ENCODE measurements at places on chromosomes 1 and 21.

- no peak for DNase-seq
Measured at GRCh38 chr1:229108598-229109201, 162.2 kb upstream of the RAB4A start.

DNA sequence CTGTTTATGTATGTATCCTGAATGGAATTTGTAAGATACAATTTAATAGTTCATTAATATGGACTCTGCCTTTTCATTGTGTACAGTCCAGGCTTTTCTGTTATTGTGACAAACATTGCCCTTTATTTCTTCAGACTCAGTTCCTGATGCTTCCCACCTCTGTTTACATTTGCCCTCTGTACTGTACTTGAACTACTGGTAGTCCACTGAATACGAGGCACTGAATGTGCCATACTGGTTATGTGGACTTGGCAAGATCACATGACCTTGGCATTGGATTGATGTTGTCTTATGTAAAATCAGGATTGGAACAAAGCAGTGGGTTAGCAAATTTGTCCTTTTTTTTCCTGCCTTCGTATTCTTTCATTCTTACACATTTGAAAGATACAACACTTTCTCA lies 27.8 kb downstream of the RALGPS2 start:
- no peak for DNase-seq

DNA sequence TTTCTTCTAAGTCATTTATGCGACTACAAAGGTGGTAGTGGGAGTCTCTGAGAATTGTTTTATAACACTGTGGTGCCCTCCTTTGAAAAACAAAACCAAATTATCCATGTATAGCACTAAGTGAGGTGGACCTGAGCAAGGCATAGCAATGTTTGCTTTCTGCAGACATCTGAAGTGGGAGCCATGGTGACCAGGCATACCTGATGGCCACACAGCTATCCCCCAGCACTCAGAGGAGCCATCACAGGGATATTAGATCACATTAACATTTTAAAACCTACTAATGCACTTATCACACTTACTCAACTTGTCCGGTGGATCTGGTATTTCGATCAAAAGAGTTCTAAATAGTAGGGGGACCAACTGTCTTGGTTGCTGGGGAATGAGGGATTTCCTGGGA lies 24.8 kb upstream of the AVPR1B start:
- no peak for DNase-seq

GRCh38 chr1:177413982-177414596 lies 243.3 kb downstream of the BRINP2 start:
- DNase-seq, result no peak

DNA sequence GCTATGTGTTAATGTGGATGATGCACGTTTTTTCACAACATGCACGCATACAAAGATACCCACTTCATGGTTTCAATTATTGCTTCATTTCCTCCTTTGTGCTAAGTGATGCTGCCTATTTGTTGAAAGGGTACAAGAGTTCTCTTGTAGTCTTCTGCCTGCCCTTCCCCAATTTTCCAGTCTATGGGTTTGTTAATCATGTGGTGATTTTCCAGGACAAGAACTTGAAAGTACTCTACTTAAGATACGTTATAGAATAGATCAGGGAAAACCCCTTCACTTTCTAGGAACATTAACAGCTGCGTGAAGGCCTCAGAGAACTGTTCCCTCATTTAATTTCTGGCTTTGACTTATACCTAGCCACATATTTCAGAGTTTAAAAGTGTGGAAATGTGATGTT lies 52.1 kb upstream of the SLC44A3 start:
- DNase-seq, result no peak

GRCh38 chr1:15740924-15741850 lies 1.1 kb upstream of the TMEM82 start:
- DNase-seq, result peak; percentile 77

GRCh38 chr1:108199201-108199691 lies 897 bp downstream of the SLC25A24 start:
- no peak for DNase-seq

DNA sequence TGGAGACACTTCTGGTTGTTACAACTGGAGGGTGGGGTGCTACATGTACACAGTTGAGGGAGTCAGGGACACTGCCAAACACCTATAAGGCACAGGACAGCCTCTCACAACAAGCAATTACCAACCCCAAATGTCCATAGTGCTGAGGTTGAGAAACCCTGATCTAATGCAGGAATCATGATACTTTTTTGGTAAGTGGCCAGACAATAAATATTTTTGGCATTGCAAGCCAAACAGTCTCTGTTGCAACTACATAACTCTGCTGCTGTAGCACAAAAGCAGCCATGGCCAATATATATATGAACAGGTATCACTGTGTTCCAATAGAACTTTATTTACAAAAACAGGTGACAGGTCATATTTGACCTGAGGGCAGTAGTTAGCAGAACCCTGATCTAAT lies 177.5 kb downstream of the ASTN1 start:
- no peak for DNase-seq

DNA sequence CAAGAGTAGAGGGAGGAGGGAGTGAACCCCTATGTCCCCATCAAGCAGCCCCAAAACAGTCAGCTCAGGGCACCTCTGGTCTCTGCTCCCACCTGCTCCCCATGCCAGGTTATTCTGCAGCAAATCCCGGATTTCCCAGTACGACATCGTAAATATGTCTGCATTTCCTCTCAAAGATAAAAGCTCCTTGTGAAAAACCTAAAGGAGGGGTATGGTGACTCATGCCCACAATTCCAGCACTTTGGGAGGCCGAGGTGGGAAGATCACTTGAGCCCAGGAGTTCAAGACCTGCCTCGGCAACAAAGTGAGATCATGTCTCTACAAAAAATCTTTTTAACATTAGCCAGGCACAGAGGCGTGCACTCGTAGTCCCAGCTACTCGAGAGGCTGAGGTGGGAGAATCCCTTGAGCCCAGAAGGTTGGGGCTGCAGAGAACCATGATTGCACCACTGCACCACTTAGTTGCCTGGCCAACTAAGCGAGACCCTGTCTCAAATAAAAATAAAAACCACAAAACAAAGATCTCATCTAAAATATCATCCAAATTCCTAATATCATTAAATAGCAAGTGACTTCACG lies 7.1 kb downstream of the ACOT7 start:
- no peak for DNase-seq

- no peak for DNase-seq
Measured at GRCh38 chr1:53821380-53821779, 16.7 kb downstream of the NDC1 start.

GRCh38 chr1:169260478-169261151 lies 107.0 kb downstream of the NME7 start:
- DNase-seq, result no peak

DNA sequence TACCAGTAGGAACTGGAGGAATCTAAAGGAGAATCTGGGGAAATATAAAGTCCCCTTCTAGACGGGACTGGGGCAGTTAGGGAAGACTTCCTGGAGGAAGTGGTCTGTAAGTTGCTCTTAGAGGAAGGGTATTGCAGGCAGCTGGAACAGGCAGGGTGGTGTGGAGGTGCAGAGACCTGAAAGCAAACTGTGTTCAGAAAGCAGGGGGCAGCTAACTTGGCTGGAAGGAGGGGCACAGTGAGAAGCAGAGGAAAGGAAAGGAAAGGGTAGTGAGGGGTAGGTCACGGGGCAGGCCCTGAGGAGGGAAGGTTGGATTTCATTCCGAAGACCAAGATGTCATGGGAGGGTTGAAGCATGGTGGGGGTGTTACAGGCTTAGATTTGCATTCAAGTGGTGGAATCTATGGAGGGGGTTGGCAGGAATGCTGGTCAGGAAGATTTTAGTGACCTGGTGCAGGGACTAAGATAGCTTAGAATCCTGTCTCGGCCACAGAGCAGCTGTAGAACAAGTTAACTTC lies 240.7 kb downstream of the FOXD2 start:
- DNase-seq, result no peak

DNA sequence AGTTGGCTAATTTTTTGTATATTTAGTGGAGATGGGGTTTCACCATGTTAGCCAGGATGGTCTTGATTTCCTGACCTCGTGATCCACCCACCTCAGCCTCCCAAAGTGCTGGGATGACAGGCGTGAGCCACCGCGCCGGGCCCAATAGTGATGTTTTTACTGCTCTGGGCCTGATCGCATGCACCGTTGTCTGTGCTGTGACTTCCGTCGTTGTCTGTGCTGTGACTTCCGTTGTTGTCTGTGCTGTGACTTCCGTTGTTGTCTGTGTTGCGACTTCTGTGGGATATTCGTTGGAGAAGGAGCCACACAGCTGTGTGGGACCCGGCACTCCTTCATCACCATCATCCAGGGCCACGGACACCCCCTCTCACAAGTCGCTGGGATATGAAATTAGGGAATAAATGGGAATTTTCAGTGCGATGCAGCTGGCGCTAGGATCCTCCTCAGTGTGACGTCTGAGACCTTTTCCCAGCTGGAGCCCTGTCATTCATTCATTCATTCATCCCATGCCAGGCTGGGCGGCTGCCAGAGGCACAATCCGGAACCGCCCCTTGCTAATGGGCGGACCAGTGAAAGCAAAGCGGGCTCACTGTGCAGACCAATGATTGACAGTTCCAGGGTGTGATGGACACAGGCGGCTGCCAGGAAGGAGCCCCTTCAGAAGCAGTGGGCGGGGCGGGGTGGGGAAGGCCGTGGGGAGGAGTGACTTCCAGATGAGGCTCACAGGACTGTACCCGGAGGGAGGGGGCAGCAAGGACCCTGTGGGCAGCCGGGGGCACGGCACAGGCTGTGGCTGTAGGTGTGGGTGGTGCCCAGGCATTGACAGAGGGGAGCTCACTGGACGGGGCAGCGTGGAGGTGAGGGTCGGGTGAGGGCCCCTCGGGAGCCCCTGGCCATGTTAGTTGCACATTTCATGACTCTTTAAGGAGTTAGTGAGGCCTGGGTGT lies 48.9 kb downstream of the PRKCZ start:
- DNase-seq, result no peak

DNA sequence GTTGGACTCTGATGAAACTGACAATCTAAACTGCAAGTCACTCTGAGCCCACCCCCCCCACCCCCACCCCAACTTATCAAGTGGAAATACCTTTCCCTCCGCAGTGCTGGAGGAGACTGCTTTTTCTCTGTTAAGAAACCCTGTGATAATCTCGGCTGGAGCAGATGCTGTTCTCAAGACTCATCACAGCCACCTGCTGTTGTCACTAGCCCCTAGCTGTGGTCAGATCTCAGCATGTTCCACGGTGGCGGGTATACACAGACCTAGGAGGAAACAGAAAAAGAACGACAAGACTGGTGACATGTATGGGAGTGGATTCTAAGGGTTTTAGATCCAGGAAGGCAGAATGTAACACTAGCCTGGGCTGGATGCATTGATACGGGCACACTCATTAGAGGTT lies 2.3 kb downstream of the ACTL8 start:
- no peak for DNase-seq

DNA sequence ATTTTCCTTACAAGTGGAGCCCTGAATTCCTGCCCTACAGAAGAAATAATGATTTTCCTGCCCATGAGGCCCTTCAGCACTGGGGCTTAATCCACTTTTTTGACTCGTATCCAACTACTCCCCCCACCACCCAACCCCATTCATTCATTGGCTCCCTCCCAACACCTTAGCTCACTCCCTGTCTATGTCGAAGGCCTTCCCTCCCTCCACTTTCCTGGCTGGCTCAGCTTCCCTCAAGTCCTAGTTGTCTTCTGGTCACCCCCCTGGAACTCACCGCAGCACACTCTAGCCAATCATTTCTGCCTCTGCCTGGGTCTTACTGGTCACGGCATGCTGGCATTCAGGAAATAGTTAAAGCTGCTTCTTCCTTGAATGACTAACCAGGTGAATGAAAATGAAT lies 118.9 kb downstream of the PGBD5 start:
- DNase-seq, result no peak

- DNase-seq, result peak; percentile 9
Measured at GRCh38 chr1:23452011-23452411, 27.5 kb upstream of the TCEA3 start.

DNA sequence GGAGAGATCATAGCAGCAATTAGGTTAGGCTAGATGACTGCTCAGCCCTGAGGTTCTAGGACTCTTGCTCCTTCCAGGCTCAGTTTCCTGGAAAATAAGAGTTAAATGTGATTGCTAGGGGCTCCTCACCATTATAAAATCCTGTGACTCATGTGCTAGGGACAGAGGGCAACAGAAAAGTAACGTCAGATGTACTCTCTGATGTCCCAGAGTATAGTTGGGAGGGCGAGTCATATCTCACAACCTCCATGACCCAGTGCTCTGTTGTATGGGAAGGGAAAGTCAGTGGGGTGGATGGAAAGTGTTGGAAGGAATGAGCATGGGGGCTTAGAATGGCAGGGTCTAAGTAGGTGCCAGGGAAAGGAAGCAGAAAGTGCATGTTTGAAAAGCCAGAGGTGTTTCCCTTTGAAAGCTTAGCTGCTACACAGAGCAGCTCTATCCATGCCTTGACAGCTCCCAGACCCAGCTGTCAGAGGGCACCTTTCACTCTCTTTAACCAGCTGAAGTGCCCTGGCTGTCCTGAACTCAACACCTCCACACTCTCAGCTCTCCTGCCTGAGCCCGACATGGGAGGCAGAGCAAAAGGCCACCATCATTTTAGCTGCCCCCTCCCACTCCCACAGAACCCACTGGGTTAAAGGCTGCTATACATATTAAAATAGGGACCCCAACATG lies 11.6 kb downstream of the GJA5 start:
- DNase-seq, result no peak

DNA sequence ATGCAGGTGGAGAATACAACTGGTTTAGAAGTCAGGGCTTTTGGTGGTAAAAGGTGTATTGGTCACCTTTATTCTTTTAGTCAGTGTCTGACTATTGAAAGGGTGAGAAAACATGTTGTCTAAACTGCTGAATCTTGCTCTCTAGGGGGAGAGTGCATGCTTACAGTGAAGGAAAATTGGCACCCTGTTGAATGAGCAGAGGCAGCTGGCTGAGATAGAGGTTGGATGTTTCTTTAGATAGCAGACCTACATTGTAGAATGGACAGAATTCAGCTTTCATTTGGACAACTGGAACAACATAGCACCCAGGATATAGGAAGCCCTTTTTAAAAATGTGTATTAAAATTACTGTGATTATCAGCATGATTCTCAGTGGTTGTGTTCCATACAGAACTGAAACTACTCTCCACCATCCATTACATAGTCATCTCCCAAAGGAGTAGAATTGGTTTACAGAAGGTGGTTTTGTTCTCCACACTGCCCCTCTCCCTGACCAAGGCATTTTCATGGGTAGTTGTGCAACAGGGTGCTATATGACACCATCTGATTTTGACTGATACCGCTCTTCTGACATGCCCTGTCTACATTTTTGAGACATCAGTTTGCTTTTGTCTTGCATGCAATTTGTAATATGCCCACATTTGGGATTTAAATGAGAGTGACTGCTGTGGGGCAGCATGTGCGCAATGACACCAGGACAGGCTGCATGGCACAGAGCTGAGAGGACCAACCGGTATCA lies 16.2 kb downstream of the RHOU start:
- DNase-seq, result no peak

GRCh38 chr1:24084050-24084449 lies 27.9 kb downstream of the MYOM3 start:
- DNase-seq, result no peak

Measured in stimulated activated naive CD8-positive, alpha-beta T cell treated with anti-CD3 and anti-CD28 coated beads, Interleukin-15, Interleukin-2, amounts not matched to agents 100 U/mL and 50 U/mL, for 24 hours (primary cell).